ENCODE measurements at places on chromosomes 12 and 14. TPM values are rescaled to one million over a fixed set of nuclear protein-coding genes. Genes with fewer than 3 reads are reported as not detected.
A peak's percentile ranks its signal among the peaks of the same experiment; 100 is the strongest.

DNA sequence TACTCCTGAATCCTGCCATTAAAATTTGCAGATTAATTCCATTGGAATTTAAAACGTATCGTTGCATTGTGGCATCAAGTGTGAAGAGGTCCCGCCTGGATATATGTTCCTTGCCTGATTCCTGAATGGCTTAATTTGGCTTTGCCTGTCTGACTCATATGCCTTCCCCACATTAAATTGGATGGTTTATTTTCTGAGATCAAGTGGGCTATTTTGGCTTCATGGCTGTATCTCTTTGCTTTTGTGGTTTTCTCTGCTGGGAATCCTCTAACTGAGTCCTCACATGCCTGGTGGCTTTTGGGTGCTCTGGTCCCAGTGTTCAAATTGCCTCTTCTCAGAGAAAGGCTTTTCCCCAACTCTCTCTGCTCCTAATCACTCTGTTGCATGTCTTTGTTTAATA lies 127.9 kb upstream of the DYRK2 start:
- DNase-seq: no peak

DNA sequence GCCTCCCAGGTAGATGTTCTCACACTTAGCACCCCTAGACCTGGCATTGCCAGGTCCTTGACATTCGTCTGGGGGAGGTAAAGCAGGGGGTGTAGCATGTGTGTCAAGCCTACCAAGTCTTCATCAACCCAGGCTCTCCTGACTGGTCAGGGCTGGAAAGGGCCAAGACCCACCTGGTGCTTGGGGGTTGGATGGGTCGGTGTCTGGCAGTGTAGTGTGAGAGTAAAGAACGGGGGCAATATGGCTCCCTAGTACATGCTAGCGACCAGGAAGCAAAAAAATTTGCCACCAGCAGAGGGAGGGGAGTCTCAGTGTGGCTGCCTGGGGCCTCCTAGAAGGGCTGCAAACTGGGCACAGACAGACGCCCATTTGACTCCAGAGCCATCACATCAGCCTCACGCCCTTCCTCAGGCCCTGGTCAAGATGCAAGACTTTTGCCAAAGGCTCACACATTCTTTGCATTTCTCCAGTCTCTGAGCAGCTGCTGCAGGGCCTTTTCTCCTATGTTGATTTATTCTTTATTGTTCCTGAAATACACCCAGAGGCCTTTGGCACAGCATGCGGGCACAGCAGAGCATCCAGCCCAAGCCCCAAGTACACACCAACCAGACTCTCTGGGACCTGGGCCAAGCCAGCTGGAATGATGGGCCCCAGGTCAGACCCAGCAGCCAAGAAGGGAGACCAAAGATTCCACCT lies 38.3 kb upstream of the PNMA1 start:
- peak; percentile 68 for DNase-seq

- DNase-seq: no peak
Measured at GRCh38 chr14:50820786-50821509, 10.0 kb downstream of the NIN start.

DNA sequence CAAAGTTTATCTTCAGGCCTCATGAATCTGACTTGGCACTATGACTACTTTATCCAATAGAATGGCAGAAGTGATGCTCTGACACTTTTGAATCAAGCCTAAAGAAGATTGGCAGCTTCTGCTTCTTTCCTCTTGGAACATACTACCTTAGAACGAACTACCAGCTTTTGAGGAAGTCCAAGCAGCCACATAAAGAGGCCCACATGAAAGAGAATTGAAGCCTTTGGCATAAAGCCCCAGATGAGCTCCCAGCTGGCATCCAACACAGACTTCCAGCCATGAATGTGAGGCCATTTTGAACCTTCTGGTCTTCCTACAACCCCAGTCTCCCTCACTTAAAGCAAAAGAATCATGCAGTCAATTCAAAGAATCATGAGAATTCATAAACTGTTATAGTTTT lies 65.8 kb downstream of the EEA1 start:
- no peak for DNase-seq

GRCh38 chr14:56949828-56950227 lies 139.5 kb upstream of the OTX2 start:
- DNase-seq: peak; percentile 12

- no peak for DNase-seq
Measured at GRCh38 chr14:21910260-21910659, 236.6 kb upstream of the OR4E1 start.

- DNase-seq: no peak
Measured at GRCh38 chr14:61927520-61927919, 165.3 kb downstream of the SNAPC1 start.

DNA sequence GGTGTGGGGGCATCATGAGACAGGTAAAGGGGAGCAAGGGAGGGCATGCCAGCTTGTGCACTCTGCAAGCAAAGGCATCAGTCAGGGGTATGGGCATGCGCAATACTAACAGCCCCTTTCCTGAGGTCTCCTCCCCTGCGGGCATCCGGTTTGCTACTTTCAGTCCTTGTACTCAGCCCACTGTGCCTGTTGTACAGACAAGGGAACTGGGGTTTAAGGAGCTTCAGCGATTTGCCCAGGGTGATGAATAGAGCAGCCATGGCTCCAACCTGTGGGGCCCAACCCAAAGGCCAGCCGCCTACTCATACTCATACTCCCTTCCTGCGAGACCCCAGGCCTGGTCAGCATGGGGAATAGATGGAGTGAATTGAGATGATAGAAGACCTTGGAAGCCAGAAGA lies 66.7 kb downstream of the GALNT16 start:
- no peak for DNase-seq

DNA sequence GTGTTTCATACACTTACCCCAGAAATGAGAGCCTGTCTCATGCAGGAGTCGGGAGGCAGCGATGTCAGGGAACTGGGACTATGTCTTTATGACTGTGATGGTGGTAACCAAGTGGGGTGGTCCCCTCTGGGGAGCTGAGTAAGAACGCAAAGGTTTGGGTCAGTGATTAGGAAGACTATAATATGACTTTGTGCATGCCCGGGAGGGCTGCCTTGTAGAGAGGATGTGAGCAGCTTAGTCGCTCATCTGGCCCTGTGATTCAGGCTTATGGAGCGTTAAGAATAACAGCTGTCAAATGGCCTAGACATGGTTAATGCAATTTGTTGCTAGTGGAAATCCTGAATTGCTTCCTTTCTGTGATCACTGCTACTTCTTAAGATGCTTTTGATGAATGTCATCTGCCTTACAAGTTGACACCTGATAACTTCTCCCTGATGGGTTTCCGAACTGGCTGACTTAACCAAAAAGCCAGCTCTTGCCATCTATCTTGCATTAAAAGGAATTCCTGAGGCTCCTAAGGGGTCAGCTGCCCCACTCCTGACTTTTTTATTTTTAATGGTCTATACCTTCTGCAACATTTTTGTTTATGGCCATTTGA lies 35.4 kb upstream of the AACS start:
- DNase-seq: no peak

DNA sequence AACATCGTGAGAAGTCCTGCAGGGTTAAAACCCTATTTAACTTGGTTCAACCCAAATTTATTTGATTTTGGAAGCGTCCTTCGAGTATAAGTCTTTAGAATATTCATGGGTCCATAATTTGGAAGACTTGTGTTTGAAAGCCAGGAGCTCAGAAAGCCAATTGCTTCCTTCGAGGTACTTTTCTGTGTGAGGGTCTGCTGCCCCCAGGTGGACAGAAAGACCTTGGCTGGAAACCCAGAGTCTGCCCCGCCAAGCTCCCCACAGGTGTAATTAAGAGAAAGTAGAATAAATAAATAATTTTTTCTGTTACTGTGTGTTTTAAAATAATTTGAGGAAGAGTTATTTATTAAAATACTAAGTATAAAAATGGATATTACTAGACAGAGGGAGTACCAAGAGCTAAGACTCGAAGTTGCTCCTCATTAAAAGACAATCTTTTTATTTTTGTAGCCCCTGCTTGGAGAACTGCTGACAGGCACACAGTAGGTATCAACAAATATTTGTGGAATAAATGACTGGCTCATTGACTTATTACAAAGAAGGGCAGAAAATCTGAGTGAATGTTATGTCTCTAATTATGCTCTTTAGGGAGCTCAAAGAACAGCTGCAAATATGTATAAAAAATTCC lies 105.8 kb downstream of the PAH start:
- DNase-seq: peak; percentile 11

DNA sequence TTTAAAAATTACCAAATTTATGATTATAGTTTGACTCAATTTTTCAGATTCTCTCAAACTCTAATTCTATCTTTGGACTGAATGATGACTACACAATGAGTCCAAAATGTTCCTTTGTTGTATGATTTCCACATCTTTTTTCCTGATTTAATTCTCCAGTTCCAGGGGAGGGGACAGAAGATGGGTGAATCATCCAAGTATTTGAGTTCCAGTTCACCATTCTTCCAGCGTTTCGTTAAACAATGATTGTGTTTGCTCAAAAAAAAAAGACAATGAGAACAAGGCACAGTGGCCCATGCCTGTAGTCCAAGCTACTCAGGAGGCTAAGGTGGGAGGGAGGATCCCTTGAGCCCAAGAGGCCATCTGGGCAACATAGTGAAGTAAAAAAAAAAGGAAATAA lies 23.8 kb downstream of the BAZ1A start:
- no peak for DNase-seq

DNA sequence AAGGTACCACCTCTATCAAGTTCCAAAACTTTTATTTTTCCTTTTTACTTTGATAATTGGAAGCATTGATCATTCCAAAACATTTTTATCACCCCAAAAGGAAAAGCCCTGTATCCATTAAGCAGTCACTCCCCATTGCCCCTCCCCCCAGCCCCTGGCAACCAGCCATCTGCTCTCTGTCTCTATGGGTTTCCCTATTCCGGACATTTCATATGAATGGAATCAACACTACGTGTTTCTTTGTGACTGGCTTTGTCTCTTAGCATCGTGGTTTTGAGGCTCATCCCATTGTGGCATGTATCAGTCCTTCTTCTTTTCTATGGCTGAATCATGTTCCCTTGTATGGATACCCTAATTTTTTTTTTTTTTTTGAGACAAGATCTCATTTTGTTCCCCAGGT lies 18.0 kb upstream of the PHETA1 start:
- no peak for DNase-seq

The GSC gene
- not detected for total RNA-seq

- no peak for DNase-seq
Measured at GRCh38 chr14:37545174-37545573, 49.9 kb downstream of the FOXA1 start.

The KRT79 gene
- 0.58 TPM for total RNA-seq

- no peak for DNase-seq
Measured at GRCh38 chr14:40345334-40345733, 913.1 kb upstream of the FBXO33 start.
